Stimulated activated CD8-positive, alpha-beta memory T cell treated with anti-CD3 and anti-CD28 coated beads, Interleukin-15, amount 100 ng/mL, for 4 hours (primary cell): ENCODE measurements at places on chromosomes 3 and 15.

GRCh38 chr15:75648156-75649000 lies 666 bp downstream of the SNX33 start:
- no peak for DNase-seq

DNA sequence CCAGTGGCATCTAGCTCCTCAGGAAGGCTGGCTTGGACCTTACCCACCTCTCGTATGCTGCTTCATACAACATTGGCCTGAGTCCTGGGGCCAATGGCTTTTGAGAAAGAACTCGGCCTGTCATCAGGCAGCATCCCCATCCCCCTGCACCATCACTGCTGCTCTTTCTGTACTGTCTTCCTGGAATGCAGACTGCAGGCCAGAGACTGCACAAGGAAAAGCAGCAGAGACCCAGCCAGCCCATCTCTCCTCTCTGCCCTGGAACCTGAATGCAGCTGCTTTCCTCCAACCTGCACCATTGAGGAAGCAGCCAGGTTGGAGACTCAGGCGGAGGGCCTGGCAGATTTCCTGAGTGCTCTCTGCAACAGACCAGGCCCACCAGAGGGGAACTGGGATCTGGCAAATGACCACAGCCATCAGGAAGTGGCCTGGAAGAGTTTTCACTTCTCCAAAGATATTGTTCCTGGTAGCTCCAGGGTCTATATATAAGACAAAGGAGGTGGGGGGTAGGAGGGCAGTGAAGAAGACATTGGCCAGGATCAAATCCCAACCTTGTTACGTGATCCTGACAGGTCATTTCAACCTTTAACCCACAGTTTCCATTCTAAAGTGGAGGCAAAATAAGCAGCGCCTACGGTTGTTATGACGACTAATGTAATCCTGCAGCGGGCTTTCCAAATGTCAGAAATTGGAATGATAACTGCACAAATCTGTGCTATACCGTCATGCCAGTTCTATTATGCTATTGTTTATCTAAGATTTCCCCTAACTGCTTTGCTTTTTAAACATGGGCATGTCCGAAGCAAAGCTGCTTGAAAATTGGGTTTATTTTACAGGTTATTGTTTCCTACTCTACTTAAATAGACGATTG lies 24.4 kb upstream of the RAB7A start:
- no peak for DNase-seq

GRCh38 chr15:80168421-80168820 lies 15.6 kb downstream of the FAH start:
- DNase-seq = no peak

DNA sequence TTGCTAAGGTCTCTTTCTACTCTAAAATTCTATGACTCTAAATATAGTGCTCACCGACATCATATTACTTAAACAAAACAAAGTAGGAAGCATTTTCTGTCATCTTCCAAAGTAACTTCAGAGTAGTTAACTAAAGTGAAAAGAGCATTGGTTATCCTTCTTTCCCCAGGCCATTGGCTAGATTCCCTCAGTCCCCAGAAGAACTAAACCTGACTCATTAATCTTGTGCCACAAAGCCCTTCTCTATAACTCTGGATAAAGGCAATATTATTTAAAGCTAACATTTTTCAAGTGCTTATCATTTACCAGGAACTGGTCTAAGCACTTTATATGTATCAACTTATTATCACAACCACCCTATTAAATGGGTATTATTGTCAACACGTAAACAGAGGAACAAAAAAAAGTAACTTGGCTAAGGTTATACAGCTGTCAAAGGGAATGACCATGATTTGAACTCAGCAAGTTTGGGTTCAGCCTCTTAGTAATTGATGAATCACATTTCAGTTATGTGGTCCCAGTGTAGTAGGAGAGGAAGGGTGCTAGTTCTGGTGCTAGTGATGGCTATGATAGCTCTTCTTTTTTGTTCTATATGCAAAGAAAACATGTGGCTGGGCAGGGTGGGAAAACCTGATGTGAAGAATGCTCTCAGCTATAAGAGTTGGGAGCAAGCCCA lies 304.9 kb downstream of the FGF12 start:
- no peak for DNase-seq

DNA sequence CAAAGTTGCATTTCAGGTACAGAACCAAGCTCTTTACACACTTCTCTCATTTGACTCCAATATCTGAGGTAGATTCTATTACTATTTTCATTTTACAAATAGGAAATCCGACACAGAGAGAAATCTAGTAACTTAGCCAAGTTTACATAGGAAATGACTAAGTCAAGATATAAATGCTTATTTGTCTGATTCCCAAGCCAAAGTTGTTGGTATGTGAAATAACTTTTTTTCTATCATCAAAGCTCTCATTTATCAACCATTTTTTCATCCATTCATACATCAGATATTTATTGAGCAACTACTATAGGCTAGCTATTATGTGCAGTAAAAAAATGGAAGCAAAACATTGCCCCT lies 89.2 kb upstream of the MITF start:
- DNase-seq = no peak
